ENCODE measurements at places on chromosomes 2 and 18.

GRCh38 chr2:215693193-215693998 is 257.5 kb upstream of the FN1 start:
- DNase-seq, result no peak

DNA sequence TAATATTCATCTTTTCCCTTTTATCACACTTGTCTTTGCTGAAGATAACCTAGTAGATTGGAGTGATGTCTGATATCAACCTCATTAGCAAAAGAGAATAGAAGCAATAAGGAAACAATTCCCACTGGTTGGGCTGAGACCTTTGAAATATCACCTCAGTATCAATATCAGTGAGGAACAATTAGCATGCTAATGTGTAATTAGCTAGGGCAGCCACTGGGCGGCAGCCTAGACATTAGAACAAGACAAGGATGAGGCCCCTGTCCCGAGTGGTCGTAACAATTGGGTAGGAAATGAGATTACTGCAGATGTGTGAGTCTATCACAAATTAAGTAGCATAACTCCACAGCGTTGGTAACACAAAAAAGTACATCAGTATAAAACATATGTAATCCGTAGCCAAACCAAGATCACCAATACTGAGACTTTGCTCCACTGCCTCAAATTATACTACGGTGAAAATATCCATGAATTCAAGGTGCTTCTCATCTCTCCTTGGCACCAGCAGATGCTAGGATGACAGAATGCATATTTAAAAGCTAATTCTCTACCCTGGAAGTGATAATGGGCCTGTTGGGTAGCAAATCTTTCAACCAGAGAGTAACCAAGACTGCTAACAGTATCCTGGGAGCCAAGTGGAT is 99.1 kb downstream of the ALPK2 start:
- no peak for DNase-seq

- no peak for DNase-seq
Measured at GRCh38 chr2:229344151-229344551, 73.1 kb upstream of the PID1 start.

DNA sequence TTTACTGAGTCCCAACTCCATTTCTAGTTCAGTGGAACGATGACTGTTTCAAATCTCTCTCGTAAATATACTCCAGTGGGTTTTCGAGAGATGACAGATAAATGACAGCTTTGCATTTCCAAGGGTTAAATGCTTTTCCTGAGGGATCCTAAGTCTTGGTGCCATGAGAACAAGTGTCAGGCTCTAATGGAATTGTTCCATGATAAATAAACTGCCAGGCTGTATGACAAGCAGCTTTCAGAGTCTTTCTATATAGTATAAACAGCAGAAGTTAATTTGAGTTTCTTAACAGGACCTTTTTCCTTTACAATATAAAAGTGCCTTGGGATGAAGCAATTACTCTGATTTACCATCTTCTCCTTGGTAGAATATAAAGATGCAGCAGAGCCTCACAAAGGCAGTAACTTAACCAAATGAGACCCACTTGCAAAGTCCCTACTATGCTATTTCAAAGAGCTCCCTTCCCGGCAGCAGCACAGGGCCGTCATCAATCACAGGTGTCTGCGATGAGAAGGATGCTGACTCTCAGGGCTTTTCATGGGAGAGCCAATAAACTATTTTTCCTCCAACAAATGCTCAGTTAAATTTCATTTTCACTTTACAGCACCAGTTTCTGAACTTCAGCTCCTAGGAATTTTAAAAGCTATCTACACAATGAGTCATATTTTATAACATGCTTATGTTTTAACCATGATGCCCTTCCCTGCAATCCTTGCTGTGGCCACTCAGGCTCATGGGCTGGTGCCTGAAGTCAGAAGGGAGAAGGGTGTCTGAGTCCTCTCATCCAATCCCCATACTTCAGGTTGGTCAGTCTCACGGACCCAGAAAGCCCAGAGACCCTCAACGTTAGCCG is 123.8 kb downstream of the AFF3 start:
- no peak for DNase-seq

DNA sequence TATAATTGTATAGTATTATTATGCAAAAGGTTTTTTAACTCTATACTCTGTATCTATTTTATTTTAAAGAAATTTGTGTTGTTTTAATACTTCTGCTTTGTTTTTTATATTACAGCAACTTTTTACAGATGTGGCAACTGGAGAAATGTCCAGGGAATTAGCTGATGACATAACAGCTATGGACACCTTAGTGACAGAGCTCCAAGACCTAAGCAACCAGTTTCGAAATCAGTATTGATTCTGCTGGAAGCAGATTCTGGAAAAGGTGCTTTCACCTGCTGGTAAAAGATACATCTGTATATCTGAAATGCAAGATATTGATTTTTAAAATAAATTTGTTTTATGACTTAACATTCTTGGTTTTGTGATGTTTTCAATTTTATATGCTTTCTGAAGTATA is 126.1 kb upstream of the LTBP1 start:
- DNase-seq, result no peak

GRCh38 chr2:45823723-45824206 is 172.3 kb downstream of the PRKCE start:
- peak; percentile 93 for DNase-seq

DNA sequence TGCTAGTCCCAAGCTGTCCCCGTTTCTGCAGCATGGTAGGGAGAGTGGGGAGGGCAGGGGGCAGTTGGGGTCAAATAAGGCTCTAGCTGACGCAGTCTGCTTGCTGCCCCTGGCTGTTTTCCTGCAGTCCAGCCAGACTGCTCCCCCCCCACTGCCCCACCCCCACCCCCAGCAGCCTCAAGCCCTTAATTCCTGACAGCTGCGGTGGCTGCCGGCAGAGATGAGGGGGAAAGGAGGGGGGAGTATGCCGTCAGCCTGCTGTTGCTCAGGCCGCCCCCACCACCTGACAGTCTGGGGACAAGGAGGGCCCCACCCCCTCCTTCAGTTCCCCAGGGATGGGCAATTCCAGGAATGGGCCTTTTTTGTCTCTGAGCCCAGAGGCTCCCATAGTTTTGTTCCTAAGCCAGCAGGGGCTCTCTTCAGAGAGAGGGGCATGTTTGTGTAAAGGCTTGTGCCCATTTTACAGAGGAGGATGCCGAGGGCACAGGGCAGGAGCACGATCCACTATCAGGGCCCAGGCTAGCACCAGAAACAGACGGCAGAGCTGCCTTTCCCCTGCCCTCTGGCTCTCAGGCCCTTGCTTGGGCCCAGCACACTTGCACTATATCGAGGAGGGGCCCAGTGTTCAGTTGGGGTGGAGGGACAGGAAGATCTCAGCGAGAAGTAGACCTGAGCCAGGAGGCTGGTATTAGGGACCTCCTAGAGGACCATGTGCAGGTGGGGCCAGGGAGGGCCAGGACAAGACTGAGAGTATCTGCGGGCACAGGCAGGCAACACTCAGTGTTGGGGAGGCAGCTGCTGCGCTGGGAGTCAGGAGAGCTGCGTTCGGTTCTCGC is 1.5 kb upstream of the WNT10A start:
- no peak for DNase-seq

GRCh38 chr2:60899230-60899891 is 18.0 kb downstream of the REL start:
- no peak for DNase-seq

- DNase-seq, result no peak
Measured at GRCh38 chr2:152407806-152408205, 72.8 kb downstream of the FMNL2 start.

DNA sequence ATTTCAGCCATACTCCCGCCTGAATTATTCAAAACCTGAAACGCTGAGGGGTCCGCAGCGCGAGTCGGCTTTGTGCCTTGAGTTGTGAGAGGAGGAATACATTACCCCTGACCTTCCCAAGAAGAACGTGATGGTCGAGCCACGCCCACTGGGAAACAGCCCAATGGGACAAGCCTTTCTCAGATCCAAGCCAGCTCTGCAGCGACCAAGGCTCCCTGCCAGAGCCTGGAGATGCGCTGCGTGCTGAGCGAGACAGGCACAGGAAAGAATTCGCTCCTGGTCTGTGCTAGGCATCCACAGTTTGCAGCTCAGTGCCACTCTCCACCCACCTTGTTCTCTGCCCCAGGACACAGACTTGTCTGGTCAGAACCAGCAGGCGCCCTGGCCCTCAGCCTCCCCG is 74.1 kb upstream of the GLI2 start:
- peak; percentile 27 for DNase-seq

- DNase-seq, result no peak
Measured at GRCh38 chr2:144438801-144439631, 80.9 kb downstream of the ZEB2 start.

- DNase-seq, result no peak
Measured at GRCh38 chr2:165793161-165793778, 777 bp downstream of the GALNT3 start.

DNA sequence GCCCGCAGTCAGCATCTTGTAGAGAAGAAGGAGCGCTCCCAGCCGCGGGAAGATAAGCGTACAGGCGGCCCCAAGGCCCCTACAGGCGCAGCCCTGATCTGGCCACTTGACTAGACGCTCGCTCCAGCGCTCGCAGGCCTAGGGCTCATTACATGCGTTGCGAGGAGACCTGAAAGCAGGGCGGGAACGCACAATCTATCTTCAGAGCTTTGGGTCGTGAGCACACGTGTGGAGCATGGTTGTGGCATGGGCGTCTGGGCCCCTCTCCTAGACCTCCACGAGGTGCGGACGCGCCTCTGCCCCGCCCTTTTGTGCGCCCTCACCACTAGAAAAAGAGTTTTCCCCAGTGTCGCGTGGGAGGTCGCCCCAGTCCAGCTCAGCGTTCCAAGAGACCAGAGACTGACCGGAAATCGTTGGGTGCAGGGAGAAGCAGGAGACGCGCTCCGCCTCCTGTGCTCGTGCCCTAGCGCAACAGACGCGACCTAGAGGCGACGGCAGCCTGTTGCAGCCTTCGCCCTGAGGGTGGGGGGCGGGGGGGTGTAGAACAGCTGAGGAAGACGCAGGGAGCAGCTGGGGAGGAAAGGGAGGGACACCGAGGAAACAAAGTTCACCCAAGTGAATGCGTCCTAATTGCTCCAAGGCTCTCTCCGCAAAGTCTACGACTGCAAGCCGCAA is 12.6 kb downstream of the NR4A2 start:
- DNase-seq, result no peak

GRCh38 chr2:207202645-207203044 is 36.9 kb upstream of the KLF7 start:
- no peak for DNase-seq

DNA sequence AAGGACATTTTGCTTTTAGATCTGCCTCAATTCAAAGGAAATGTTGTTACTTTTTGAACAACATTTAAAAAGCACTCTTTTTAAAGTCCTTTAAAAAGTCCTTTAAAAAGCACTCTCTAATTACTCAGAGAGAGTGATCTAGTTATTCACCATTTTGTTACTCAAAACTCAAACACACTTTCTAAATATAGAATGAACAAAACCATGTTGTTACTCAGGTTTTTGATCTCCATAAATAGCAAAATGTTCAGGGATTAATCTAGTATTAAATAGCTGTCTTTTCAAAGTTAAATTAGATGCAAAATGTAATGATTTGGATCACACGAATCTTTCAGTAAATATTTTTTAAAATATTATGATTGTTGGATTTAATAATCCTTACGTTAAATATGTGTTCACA is 143.5 kb upstream of the BOD1L2 start:
- DNase-seq, result no peak

- no peak for DNase-seq
Measured at GRCh38 chr2:76039505-76039904, 328.8 kb upstream of the GCFC2 start.

- DNase-seq, result no peak
Measured at GRCh38 chr2:105432044-105432399, 33.2 kb upstream of the FHL2 start.

DNA sequence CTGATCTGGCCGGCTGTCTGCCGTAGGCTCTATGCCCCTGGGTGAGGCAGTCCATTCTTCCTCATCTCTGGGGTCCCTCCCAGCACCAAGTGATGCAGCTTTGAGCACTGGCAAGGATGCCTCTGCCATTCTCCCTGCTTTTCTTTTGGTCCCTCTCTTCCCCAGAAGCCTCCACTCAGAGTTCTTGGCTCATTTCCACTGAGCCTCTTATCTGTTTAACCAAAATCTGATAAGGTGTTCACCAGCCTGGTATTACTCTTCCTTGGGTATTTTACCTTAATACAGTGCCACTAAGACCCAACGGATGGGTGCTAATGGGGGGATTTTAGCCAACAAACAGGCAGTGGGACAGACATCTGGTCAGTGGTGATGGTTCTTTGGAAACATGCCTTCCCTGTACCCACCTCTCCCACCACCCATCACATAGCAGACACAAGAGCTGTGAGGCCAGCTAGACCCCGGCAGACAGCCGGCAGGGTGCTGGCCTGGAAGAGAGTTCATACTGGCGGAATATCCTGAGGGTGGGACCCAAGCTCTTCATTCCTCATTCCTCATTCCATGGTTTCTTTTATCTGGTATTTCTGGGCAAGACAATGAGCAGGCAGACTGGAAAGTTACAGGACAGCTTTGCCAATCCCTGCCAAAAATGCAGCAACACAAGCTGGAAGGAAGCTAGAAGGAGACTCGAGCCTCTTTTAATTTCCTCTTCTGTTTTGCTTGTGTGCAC is 34.6 kb downstream of the ZBTB7C start:
- DNase-seq, result no peak

DNA sequence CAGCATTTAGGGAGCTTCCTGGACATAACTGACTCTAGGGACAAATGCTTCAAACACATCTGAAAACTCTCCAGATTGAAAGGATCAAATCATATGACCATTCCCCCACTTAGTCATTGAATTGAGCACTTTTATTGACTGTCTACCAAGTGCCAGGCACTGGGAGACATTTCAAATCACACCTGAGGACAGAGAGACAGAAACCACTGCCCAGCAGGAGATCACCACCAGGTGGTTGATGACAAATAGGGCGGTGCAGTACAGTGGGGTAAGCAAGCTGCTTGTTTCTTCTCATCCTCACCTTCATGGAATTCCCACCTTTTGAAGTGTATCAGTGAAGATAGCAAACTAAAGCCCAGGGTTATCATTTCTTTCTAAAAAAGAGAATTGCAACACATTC is 19.0 kb upstream of the CXCR4 start:
- DNase-seq, result no peak

- no peak for DNase-seq
Measured at GRCh38 chr2:118634876-118635275, 212.6 kb downstream of the EN1 start.

- DNase-seq, result no peak
Measured at GRCh38 chr2:157442191-157442590, 1.7 kb downstream of the CYTIP start.

DNA sequence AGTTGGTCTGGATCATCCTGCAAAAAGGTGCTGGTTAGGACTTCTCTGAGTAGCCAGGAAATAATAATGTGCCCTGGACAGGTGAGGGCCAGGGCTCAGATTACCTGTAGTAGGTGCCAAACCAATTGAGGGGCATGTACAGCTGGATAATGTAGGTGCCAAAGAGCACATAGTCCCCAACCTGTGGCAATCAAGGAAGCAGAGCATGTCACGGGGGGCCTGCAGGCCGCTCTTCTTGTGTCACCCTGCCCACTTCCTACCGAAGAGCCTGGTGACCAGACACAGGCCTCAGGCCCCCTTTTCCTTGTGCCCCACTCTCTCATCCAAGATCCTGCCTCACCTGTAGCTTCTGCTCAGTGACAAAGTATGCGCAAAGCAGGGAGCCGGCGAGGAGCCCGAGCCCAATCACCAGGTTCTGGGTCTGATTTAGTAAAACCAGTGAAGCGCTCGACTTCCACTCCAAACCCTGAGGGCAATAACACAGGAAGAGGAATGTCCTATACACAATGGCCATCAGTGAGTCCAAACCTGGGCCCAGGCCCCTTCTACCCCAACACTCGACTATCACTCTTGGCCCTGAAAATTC is 5.2 kb downstream of the ABCB6 start:
- no peak for DNase-seq

All from LNCaP clone FGC (cell line).